CD8-positive, alpha-beta T cell (primary cell): ENCODE measurements at places on chromosomes 12 and 14.

DNA sequence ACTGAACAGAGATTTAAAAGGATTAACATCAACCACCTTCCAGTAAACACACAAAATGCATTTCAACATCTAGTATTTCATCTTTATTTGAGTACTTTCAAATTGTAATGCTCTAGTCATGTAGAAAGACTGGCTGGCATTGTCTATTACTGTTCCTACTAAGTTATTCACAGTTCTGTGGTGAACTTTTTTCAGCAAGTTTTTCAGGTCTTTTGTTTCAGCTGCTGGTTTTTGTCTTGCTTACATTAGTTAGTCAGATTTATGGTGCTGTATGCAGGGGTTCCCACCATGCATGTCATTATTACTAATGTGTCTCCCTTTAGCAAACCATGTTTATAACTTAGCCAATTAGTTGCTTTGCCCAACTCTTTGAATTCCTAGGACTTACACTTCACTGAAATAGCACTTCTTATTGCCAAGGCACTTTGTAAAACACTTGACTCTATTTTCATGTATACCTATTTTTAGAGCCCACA, 253.4 kb upstream of the KITLG start:
- DNase-seq: no peak

- DNase-seq: no peak
Measured at GRCh38 chr12:118302053-118302452, 70.7 kb downstream of the TAOK3 start.

DNA sequence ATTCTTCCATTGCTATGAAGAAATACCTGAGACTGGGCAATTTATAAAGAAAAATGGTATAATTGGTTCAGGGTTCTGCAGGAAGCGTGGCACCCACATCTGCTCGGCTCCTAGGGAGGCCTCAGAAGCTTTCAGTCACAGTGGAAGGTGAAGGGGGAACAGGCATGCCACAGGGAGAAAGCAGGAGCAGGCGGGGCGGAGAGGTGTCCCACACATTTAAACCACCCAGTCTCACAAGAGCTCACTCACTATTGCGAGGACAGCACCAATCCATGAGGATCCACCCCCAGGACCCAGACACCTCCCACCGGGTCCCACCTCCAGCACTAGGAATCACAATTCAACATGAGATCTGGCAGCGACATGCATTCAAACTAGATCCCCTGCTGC, 56.0 kb upstream of the C14orf180 start:
- no peak for DNase-seq

- DNase-seq: no peak
Measured at GRCh38 chr12:76860256-76860655, 18.6 kb downstream of the CSRP2 start.

GRCh38 chr12:98227162-98227561, 288.2 kb upstream of the TMPO start:
- DNase-seq: no peak

DNA sequence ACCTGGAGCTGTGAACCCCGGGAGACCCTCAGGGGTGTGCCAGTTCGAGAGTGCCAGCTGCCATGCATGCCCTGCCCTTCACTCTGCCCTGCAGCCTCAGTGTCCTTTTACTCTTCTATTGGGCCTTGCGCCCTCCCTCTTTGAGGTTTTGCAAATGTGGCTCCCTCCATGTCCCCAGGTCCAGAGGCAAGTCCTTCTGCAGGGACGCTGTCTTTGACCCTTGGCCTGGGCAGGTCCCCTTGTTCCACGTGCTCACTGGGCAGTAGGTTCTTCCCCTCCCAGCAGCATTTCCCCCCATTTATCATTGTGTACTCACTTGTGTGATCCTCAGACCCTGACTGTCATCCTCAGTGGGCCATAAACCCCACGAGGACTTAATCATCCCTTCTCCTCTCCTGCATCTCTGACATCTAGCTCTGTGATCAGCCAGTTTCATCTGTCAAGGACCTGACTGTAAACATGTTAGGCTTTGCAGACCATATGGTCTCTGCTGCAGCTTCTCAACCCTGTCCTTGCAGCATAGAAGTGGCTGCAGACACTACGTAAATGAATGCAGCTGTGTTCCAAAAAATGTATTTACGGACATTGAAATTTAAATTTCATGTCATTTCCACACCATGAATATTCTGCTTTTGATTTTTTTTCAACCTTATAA, 36.6 kb downstream of the TSPAN9 start:
- DNase-seq: no peak

GRCh38 chr12:115208098-115208497, 524.1 kb upstream of the TBX3 start:
- no peak for DNase-seq

DNA sequence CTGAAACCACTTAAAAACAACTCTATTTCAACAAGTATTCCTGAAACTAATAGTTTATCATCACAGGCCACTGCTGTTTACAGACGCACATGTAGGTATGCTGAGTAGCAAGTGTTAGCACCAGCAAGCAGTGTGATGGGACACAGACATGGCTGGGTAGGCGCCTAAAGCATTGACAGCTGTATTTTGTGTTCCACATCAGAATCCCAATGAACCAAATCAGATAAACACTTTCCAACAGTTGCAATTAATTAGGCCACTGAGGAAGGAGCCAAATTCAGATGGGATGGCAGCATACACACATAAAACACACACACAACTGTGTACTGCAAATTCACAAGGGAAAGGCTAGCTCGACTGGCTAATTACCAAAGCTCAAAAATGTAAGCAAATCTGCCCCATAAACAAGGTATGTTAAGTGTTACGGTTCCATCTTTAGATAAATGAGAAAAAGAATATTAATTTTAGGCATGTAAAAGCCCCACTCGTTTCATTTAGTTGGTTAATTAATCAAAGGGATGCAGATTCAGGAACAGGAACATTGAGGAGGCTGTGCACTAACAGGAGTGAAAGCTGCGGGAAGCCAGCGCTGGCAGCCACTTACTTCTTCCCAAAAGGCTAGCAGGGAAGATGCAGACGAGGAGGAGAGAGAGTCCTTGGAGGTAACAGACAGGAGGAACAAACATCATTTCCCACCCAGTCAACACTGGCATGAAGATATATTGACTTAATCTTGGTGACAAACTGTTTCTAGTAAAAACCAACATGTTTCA, 33.4 kb downstream of the AMN start:
- no peak for DNase-seq

- no peak for DNase-seq
Measured at GRCh38 chr12:116207274-116207673, 70.2 kb downstream of the MED13L start.
